ENCODE measurements at places on chromosomes 3 and 15.

DNA sequence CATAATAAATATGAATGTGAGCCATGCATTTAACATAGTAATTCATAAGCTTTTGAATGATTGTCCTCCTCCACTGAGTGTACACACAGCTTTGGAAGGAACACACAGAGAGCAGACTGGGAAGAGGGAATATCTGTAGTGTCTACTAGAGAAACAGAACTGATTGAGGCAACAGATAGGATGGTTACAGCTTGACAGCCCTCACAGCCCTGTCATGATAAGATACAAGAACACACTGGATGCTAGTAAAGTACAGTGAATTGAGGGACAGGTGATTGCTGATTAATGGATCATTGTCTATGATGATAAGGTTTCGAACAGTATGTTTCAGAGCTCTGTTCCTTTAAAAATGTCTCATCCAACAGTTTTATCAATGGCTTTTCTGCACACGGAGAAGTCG lies 383.4 kb upstream of the GBE1 start:
- no peak for DNase-seq

- DNase-seq, result no peak
These were observed 90.4 kb downstream of the NUP210 start for GRCh38 chr3:13329746-13330145.

DNA sequence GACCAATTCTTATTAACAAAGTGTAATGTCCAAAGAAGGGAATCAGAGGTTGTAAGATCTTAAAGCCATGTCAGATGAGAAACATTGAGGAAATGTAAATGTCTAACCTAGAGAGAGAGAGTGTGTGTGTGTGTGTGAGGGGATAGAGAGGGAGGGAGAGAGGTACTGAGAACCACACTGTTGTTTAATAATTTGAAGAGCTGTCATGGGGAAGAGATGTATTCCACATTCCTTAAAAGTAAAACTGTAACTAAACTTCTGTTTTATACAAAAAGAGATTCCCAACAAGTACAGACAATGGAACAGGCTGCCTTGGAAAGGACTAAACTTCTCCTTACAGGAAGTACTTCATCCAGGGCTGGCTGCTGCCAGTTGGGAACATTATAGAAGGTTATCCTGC lies 68.9 kb upstream of the BOC start:
- no peak for DNase-seq

- no peak for DNase-seq
These were observed 34.9 kb upstream of the GPR160 start for GRCh38 chr3:170002879-170003278.

DNA sequence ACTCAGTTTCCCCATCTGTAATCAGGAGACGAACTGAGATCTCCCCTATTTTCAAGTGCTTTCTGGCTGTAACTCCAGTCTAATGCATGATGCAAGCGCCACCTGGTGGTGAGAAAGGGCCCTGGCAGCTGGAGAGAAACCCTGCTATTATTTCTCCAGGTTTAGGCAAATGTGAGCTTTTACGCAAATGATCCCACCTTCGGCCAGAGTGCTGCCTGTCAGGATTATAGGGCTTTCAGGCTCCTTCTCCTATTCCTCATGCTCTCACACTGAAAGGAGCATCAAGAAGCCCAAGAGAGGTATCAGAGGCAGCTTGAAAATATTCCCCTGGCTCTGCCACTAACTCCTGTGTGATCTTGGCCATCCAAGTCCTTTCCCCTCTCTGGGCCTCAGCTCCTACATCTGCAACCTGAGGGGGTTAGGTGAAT lies 93.9 kb upstream of the RASGRF1 start:
- peak; percentile 76 for DNase-seq

GRCh38 chr15:101662203-101662602 lies 10.0 kb upstream of the TM2D3 start:
- no peak for DNase-seq

DNA sequence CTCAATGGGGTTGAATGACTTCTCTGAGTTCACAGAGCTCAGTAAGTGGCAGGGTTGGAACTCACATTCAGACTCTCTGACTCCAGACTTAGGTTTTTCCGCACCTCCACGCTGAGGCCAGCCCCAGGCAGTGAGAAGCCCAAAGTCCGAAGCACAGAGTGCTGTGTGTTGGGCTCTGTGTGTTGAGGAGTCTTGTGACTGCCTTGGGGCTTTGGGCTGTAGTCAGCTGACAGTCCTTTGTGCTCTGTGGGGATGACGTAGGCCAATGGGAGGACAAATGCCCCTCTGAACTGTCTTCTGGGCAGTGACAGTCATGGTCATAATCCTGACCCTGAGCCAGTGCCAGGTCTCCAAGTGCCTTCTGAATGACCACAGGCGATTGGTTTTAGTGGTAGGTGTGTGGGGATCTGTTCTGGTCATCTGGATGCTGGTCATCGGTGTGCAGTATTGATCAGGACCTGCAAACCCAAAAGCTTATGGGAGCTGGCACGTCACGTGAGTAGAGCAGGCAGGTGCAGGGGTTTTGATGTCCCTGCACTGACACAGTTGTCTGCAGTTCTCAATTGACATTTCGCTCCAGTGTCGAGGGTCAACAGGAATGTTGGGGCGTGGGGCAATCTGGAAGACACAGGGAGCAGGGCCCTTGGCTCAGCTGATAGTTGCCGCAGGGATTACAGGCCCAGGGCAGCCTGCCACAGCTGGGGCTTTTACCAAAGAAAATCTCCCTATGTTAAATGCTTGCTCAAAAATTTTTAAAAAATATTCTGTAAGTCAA lies 45.3 kb downstream of the CAPN3 start:
- no peak for DNase-seq

DNA sequence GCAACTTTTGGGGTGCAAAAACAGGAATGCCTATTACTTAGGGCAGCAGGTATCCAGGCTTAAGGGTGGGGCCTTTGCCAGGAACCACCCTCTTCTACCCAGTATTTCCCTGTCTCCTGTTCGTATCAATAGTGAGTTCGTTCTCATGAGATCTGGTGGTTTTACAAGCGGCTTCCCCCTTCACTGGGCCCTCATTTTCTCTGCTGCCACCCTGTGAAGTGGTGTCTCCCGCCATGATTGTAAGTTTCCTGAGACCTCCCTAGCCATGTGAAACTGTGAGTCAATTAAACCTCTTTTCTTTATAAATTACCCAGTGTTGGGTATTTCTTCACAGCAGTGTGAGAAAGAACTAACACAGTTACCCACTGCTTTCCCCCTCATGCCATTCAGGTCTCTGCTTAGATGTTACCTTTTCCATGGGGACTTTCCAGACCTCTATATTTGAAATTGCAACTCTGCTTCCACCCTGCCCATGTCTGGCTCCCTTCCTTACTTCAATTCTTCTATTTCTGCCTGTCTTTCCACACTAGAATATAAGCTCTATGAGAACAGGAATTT lies 23.9 kb upstream of the TRA2B start:
- DNase-seq, result no peak

DNA sequence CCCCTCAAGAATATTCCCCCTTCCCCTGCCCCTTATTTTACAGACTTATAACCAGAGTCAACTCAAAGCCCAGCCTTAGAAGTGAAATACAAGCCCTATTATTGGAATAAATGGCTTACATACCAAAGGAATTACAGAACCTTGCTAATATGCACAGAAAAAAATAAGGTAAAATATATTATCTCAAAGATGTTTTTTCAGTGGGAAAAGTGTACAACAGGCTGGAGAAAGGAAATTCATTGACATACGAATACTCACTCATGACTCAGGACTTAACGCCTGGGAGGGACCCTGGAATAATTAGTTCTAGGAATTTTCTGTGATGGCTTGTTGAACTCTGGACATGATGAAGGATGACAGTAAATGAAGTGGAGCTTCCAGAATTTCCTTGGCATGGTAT lies 27.0 kb downstream of the ARL14 start:
- no peak for DNase-seq

GRCh38 chr15:66766282-66767230 lies 64.5 kb downstream of the SMAD6 start:
- DNase-seq, result peak; percentile 35

GRCh38 chr3:27746838-27747237 lies 24.7 kb upstream of the EOMES start:
- no peak for DNase-seq

- DNase-seq, result no peak
These were observed 175.3 kb downstream of the PLCL2 start for GRCh38 chr3:17059989-17060550.

GRCh38 chr3:196060834-196061233 lies 21.1 kb downstream of the TFRC start:
- no peak for DNase-seq

- no peak for DNase-seq
These were observed 207.5 kb downstream of the SATB1 start for GRCh38 chr3:18217507-18218174.

- DNase-seq, result no peak
These were observed 5.4 kb upstream of the LINGO1 start for GRCh38 chr15:77637851-77638692.

- no peak for DNase-seq
These were observed 45.7 kb downstream of the TGM4 start for GRCh38 chr3:44920081-44920480.

- no peak for DNase-seq
These were observed 87.3 kb upstream of the CGNL1 start for GRCh38 chr15:57288926-57289580.

GRCh38 chr3:54225841-54226528 lies 103.6 kb downstream of the CACNA2D3 start:
- DNase-seq, result no peak

- DNase-seq, result no peak
These were observed 143.2 kb downstream of the RAP2B start for GRCh38 chr3:153305189-153305588.

DNA sequence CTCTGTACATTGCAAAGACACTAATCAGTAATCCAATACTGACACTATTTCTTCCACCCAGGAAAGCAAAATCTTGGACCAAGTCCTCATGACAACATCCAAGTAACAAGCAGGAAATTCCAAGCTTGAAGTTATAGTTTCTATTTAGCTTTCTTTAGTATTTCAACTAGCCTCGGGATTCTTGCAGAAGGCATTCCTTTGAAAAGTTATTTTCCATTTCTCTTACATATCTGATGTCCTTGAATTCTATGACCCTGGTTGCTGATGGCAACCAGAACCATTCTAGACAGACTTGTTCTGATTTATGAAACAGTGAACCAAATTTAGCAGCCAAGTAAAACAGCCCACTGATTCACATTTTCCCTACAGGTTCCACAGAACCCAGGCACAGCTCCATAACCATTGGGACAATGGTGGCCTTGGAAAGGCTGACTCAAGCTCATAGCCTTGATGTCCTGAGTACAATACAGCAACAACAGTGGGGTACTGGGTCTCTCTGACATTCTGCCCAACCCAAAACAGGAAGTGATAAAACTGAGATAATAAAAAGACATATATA lies 26.5 kb downstream of the P3H2 start:
- DNase-seq, result no peak

- DNase-seq, result no peak
These were observed 9.7 kb upstream of the MEIS2 start for GRCh38 chr15:37109872-37110572.

DNA sequence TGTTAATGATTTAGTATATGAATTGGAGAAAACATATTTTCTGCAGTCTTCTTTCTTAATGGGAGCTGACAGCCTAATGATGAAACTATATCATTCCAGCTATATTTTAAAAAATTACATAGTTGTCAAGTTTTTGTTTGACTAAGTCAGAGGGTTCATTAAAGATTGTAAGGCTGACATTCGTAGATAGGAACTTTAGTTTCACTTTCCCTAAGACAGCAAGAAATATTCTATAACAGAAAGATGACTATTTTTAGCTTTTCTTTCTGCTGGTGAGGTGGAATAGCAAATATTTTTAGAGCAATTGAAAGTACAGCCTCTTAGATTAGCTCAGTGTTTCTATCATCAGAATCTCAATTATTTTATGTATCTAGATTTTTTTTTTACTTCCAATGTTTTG lies 60.2 kb downstream of the PIAS1 start:
- peak; percentile 12 for DNase-seq

- DNase-seq, result no peak
These were observed 89.0 kb downstream of the C3orf85 start for GRCh38 chr3:109225516-109225915.

- no peak for DNase-seq
These were observed 121.4 kb upstream of the PHLDB2 start for GRCh38 chr3:111737706-111738086.

GRCh38 chr15:33194237-33194636 lies 277 bp downstream of the FMN1 start:
- DNase-seq, result no peak

GRCh38 chr3:142976621-142977398 lies 13.3 kb upstream of the PAQR9 start:
- DNase-seq, result peak; percentile 85

DNA sequence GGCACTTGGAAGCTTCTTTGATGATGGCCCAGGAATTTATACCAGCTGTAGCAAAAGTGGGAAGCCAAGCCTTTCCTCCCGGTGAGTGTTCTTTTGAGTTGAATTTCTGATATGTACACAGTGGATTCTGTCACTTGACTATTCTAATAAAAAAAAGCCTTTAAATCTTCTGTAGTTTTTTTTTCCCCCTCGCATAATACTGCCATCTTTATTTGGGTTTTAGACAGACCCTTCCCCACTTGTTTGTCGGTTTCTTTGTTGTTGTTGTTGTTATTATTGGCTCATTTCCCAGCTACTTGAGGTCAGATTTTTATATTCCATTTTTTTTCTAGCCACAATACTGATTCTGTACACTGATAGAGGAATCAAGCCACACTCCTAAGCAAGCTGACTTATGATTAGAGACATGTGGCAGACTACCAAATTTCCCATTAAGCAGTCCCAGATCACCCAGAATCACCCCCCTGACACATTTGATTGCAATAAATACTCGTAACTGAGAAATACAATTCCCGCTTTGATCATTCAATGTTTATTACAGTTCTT lies 122.4 kb upstream of the IL12A start:
- DNase-seq, result no peak

DNA sequence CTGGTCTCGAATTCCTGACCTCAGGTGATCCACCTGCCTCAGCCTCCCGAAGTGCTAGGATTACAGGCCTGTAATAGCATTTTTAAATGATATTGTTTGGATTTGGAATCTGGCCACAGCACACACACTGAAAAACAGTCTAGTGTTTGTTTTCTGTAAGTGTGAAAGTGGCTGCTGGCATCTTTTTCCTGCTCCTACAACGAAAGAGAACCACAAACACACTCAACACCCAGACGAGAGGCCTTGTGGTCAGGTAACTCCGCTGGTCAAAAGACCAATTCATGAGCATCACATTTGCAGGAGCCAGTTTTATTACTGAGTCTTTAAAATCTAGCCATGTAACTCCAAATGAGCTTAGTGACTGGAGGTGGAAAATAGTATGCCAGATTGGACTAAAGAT lies 50.2 kb downstream of the IMPG2 start:
- no peak for DNase-seq

DNA sequence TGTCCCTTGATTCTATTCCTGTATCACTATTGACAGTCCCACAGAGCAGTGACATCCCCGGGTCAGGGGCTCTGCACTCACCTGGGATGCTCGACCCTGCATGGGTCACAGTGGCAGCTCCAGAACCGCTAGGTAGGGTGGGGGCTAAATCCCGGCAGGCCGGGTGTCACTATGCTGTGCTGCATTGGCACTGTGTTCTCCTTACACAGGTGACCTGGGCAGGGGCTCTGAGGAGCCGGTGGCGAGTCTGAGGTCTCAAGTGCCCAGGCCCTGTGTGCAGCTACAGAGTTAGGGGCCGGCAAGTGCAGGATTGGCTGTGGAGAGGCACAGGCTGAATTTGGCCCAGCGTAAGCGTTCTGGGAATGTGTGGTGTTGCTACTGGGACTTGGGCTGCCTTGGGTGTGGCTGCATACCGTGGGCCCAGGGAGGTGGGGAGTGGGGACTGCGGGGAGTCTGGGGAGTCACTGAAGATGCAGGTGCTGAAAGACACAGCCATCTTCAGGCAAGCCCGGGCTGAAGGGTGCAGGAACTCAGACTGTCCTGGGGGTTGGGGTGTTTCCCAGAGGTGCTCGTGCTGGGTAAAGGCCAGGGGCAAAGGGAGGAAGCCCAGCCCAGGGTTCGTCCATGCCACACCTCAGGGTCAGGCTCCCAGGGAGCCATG lies 102.6 kb upstream of the PRR20G start:
- DNase-seq, result no peak
